ENCODE measurements at places on chromosomes 1 and 21. TPM values are rescaled to one million over a fixed set of nuclear protein-coding genes. Genes with fewer than 3 reads are reported as not detected.

RGS4 gene
- 10.7 TPM for total RNA-seq

ALG14 gene
- total RNA-seq, result 5.6 TPM

DNAH14 gene
- 7.3 TPM for total RNA-seq

C1orf52 gene
- total RNA-seq, result 30.9 TPM

LAMC1 gene
- 263 TPM for total RNA-seq

MCOLN3 gene
- total RNA-seq, result 11.2 TPM

SPRR2G gene
- not detected for total RNA-seq

VANGL2 gene
- 7.1 TPM for total RNA-seq

RPF1 gene
- total RNA-seq, result 21.8 TPM

RERE gene
- 134 TPM for total RNA-seq

SPRR4 gene
- total RNA-seq, result not detected

TAF13 gene
- total RNA-seq, result 39.9 TPM

ICOSLG gene
- total RNA-seq, result 5.3 TPM

PLEKHG5 gene
- total RNA-seq, result 77.7 TPM

ILDR2 gene
- total RNA-seq, result 6.7 TPM

CELA3B gene
- 1.2 TPM for total RNA-seq

ADORA1 gene
- 1.8 TPM for total RNA-seq

ZFP69B gene
- 1.6 TPM for total RNA-seq

RHBG gene
- not detected for total RNA-seq

RHD gene
- 0.27 TPM for total RNA-seq

PLCH2 gene
- 1.1 TPM for total RNA-seq

REN gene
- not detected for total RNA-seq

CHRM3 gene
- 1.4 TPM for total RNA-seq

PRELP gene
- total RNA-seq, result 200 TPM

PPIAL4G gene
- total RNA-seq, result not detected

ACTL8 gene
- total RNA-seq, result not detected

FAM167B gene
- 16.1 TPM for total RNA-seq

NAV1 gene
- 84.0 TPM for total RNA-seq

ZFYVE9 gene
- total RNA-seq, result 35.8 TPM

DPH2 gene
- total RNA-seq, result 12.0 TPM

GPR25 gene
- not detected for total RNA-seq

ARL8A gene
- total RNA-seq, result 112 TPM

LCE3D gene
- not detected for total RNA-seq

TMEM269 gene
- 0.31 TPM for total RNA-seq

GBP3 gene
- 25.9 TPM for total RNA-seq

GATAD2B gene
- total RNA-seq, result 59.6 TPM

OR10Z1 gene
- total RNA-seq, result not detected

NBPF4 gene
- 0.18 TPM for total RNA-seq

ARHGEF10L gene
- total RNA-seq, result 34.3 TPM

GJA8 gene
- not detected for total RNA-seq

KRTAP13-2 gene
- total RNA-seq, result not detected

CSF3R gene
- 57.3 TPM for total RNA-seq

PTGER3 gene
- 4.4 TPM for total RNA-seq

SLC6A9 gene
- total RNA-seq, result 6.5 TPM

HRNR gene
- total RNA-seq, result not detected

VWA5B1 gene
- total RNA-seq, result not detected

FAAH gene
- 34.4 TPM for total RNA-seq

NFASC gene
- total RNA-seq, result 140 TPM

TIE1 gene
- total RNA-seq, result 58.0 TPM

SLC1A7 gene
- total RNA-seq, result 0.89 TPM

TAF1A gene
- 10.7 TPM for total RNA-seq

ETNK2 gene
- total RNA-seq, result 13.7 TPM

NID1 gene
- total RNA-seq, result 87.6 TPM

AIRE gene
- 0.13 TPM for total RNA-seq

BCAN gene
- 0.27 TPM for total RNA-seq

THEM5 gene
- not detected for total RNA-seq

All from sciatic nerve (tissue), 2 donors.